Stimulated activated CD4-positive, alpha-beta T cell treated with anti-CD3 and anti-CD28 coated beads, Interleukin-1b, Interleukin-23, amount 100 ng/mL, for 1 hour (primary cell): ENCODE measurements at places on chromosomes 11 and 22.

GRCh38 chr22:41240377-41241132 is at the start of gene CHADL:
Gene CHADL, minus strand, starts transcription at chr22:41240931. Its CDS starts 50 bp downstream, at chr22:41240881.
- no peak for DNase-seq

- DNase-seq = no peak
Measured at GRCh38 chr11:35784699-35785098, 122.1 kb downstream of the TRIM44 start.

GRCh38 chr11:36631774-36632173 is 33.7 kb upstream of the RAG2 start:
- no peak for DNase-seq

DNA sequence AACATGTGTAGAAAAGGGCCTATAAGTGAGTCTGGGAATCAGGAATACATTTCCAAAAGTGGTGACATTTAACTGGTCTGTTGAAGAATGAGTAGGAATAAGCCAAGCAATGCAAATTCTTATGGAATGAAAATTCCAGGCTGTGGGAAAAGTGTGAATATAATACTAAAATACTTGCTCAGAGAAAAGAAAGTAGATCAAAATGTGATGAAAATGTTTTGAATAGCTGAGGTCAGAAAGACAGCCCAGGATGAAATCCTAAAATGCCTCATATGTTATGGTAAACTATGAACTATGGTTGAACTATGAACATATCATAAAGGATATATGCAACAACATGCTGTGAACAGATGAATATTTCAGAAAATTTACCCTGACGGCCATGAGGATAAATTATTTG is 688.3 kb upstream of the FAT3 start:
- no peak for DNase-seq

DNA sequence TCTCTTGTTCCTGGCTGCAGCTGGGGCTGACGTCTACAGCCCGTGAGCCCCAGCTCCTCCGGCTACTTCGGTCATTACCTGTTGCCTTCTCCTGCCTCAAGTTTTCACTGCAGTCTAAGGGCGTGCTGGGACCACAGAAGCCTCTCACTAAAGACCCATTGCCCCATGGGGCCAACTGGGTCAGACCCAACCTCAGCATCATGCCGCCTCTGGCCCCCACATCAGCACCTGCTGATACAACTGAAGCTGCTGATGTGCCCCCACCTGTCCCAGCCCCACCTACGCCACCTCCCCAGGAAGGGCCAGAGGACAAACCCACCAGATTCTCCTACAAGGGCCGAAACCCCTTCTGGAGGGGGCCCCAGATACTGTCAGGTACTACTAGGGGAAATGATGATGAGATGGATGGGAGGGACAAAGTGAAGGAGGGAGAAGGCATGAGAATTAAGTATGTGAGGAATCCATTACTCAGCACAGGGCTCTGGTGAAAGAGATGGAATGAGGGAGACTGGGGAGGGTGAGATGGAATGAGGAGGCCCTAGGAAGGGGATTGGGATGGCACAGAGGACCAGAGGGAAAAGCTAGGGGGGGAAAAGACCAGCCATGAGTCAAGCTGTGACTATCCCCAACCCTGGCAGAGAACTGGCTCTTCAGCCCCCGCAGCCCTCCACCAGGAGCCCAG is 5.1 kb downstream of the C11orf42 start:
- no peak for DNase-seq

DNA sequence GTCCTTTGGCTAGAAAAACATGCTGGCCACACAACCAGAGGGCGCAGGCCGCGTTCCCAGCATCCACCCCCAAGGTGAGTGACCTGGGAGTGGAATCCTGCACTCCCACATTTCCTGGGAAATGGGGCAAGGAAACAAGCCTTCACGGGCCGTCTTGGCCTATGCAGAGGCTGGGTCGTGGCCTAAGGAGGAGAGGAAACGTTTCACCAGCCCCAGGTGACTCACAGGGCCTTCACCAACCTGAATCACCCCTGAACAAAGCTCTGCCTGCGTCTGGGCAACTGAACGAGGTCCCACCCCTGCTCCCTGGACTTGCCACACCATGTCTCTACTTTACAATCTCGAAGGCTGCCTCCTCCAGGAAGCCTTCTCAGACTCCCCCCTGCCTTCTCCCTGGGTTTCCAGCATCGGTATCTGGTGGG is 13.2 kb downstream of the MYH9 start:
- DNase-seq = no peak

- no peak for DNase-seq
Measured at GRCh38 chr11:94862926-94863880, 95.0 kb downstream of the AMOTL1 start.

- no peak for DNase-seq
Measured at GRCh38 chr11:58770166-58770565, 38.4 kb upstream of the GLYAT start.

- no peak for DNase-seq
Measured at GRCh38 chr11:4140067-4140636, 45.6 kb downstream of the RRM1 start.

- no peak for DNase-seq
Measured at GRCh38 chr11:103683576-103683975, 352.9 kb upstream of the DDI1 start.

- DNase-seq = no peak
Measured at GRCh38 chr11:86576946-86577624, 95.3 kb downstream of the ME3 start.

DNA sequence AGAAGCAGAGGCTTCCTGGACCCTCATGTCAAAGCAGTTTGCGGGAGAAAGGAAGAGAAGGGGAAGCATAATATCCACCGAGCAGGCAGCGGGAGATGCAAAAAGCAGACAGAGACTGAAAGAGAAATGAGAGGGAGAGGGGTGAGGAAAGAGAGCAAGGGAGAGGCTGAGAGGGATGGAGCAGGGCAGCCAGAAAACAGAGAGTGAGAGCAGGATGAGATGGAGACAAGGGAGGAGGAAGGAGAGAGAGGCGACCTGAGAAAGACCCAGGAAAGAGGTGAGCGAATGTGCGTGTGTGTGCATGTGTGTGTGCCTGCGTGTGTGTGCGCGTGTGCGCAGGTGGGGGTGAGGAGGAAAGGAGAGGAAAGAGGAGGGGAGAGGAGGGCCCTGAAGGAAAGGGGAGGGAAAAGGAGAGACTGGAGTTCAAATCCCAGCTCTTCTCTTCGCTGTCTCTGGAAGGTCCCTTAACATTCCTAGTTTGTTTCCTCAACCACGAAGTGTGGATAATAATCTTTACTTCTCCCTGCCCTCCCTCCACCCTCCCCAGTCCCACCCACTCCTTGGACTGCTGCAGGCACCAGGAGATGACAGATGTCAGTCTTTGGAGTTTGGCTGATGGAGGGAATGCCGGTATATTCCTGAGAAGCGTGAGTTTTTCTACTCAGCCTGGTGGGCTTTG is 67.9 kb downstream of the ISX start:
- DNase-seq = no peak

GRCh38 chr11:35216962-35217678 is 78.1 kb downstream of the CD44 start:
- peak; percentile 7 for DNase-seq
